ENCODE measurements at places on chromosomes 12 and 14.

DNA sequence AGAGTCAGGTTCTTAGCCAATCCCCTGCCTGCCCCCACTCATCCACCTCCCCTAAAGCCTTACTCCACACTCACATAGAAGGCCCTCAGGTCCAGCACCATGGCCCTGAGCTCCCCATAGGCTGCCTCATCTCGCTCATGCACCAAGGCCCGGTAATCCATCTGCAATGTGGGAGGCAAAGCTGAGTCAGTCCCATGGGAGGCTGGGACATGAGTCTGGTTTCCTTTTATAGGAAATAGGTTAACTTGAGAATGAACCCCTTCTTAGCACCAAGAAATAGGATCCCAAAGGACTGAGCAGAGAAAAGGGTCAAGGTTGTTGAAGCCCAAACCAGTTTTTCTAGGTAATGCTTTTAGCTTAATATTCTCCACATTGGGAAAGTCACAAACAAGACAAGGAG is 2.1 kb upstream of the EMC9 start:
- DNase-seq = no peak

- peak; percentile 88 for DNase-seq
Measured at GRCh38 chr12:47819138-47819895, 386 bp downstream of the HDAC7 start.

DNA sequence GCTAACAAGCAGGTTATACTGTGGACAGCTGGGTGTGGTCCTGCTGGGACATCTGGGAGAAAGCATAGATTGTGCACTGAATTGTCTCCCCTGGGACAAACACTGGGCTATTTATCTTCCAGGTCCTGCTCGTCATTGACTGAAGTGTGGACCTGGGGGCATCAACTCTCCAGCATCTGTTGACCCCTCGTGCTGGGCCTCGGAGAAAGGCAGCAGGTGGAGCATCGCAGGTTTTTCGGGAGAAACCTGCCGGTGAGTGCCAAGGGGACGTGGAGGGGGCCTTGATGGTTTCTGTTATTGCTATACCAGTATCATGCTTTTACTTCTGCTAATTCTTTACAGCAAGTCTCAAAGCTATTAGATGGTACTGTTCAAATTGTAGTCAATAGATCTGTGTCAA is 81.3 kb downstream of the CPSF2 start:
- no peak for DNase-seq

GRCh38 chr12:54521293-54522060 is 23.9 kb downstream of the NCKAP1L start:
- DNase-seq = no peak

DNA sequence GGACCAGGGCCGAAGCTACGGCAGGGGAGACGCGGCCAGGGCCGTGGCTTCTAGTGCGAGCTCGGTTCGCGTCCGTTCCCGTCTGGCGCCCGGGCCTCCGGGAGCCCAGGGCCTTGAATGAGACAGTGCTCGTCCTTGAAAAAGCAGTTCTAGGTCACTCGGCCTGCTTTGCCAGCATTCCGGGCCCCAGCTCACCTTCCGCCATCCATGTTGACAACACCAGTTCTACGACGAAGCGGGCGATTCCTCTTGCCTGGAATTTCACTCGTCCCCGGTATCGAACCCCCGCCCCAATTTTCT is 4.5 kb downstream of the OR10AD1 start:
- no peak for DNase-seq

Data from activated CD4-positive, alpha-beta T cell treated with anti-CD3 and anti-CD28 coated beads, Interleukin-2, amount 10 ng/mL, durations not matched to agents 24 days and 14 days (primary cell).